CD4-positive, alpha-beta T cell treated with Interferon gamma for 1 hour (primary cell): ENCODE measurements at places on chromosomes 7 and 10.
A peak's percentile ranks its signal among the peaks of the same experiment; 100 is the strongest.

DNA sequence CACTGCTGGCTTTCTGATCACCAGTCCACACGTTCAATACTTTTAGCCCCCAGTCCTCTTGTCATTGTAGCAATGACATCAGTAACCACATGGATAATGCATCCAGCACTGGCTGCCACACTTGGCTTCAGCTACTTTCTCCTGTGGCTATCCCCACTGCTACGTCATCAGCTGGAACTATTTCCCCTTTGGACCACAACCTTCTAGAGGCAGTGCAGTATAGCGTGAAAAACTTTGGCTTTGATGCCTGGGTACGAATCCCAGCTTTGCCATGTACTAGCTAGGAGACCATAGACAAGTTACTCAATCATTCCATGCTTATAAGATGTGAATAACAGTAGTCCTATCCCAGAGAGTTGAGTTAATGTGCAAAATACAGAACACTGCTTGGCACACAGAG is 63.2 kb downstream of the CCDC3 start:
- DNase-seq = no peak

DNA sequence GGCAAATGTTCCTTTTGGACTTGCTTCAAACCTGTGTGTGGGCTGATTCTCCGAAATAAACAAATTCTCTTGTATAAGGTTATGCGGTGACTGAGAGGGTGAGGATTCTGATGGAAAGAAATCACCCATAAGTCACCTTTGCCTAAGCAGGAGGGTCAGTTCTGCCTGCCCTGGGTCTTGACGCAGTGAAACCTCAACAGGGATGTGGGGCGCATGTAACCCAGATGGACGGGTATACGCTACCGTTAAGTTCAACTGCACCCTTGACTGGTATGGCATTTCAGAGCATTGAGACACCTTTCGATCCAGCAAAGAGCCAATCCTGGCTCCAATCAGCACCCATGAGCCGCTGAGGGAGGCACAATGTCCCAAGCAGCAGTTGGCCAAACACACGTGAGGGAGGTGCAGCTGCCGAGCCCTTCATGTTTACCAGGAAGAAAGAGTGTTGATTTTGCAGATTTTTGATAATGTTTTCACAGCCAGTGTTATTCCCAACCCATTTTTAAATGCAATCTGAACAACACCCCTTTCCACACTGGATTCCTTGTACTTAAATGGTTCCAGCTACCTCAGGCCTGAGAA is 48.1 kb downstream of the SORBS1 start:
- DNase-seq = no peak

DNA sequence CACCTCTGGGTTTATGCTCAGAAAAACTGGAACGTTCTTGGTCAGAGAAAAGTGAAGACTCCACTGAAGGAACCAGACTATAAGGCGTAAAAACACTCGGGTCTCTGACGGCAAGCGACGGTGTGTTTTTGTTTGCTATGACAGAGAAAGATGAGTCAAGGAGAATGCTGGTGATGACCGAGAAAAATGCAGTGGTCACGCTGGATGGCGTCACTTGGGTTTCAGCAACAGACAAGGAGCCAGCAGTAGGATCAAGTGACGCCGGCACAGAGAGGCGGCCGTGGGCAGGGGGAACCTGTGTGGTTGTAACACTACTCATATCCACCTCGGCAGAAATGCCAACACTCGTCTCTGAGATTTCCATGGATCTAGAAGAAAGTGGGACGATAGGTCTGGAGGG is 63.4 kb downstream of the KIAA1549 start:
- no peak for DNase-seq

DNA sequence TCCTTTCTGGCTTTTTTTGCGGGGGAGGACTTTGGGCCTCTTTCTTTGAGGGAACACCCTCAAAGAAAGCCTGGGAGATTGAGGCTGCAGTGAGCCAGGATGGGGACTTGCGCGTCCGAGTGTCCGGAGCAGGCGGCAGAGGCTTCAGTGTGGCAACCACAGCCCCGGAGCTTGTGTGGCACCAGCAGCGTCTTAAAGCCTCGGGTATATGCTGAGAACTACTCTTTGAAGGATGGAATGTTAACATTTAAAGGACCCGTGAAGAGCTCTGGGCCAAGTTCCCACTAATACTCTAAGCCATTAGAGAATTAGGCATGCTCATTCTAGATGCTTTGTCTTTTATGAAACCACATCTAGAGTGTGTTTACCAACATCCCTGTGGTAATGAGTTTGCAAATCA is 168.2 kb downstream of the SEPTIN7 start:
- no peak for DNase-seq

GRCh38 chr7:83546586-83546985 is 102.4 kb downstream of the SEMA3E start:
- DNase-seq = no peak

DNA sequence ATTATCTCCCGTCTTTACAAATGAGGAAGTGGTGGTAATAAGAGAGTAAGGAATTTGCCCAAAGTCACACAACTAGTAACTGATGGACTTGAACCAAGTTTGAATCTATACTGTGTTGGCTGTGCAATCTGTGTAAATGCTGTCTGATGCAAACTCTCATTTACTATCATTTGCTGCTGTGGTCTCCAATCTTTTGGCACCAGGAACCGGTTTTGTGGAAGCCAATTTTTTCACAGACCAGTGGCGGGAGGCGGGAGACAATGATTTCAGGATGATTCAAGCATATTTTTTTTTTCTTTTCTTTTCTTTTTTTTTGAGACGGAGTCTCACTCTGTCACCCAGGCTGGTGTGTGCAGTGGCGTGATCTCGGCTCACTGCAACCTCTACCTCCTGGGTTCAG is 450.0 kb upstream of the FZD8 start:
- DNase-seq = no peak

DNA sequence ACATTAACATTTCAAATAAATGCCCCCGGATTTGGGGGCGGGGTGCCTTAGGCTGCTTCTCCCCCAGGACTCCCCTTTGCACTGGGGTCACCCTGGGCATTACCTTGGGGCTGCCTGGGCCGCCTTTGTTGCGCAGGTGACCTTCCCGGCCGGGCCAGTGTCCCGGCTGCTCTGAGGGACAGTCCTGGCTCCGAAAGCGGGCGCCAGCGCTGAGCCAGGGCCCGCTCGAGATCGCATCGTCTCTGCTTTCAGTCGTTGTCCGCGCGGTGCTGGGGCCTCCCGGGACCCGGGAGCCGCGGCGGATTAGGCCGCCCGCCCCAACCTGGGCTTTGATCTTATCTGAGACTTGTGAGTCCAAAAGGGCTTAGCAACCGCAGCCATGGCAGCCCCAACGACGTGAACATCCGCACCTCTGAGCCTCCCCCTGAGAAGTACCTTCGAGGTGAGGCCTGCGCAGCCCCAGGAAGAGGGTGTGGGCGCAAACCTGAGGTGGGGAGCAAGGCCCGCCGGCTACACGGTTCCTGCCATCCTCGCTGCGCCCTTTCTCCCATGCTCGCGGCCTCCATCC is 14.8 kb upstream of the WAPL start:
- peak; percentile 61 for DNase-seq

GRCh38 chr10:121490871-121491519 is 107.2 kb downstream of the FGFR2 start:
- DNase-seq = no peak

DNA sequence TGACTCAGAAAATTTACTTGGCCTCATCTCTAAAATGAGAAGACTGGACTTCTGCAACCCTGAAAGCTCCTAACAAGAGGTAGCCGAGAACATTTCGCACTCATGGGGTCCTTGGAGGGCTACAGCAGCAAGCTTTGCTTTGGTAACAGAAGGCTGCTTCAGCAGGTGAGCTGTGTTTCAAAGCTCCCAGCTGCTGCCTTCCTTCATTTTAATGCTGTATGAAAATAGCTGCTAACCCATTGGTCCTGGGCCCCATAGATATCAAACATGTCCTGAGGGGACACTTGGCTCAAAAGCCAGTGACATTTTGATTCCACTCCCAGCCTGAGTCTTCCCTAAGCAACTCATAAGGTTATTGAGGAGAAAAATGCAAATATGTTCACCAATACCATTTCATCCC is 14.3 kb upstream of the MALSU1 start:
- DNase-seq = no peak

GRCh38 chr7:100079024-100079560 is 2.4 kb downstream of the ZNF3 start:
- DNase-seq = no peak

- DNase-seq = no peak
These were observed at the start of gene SYCE1 for GRCh38 chr10:133565441-133566294. Gene SYCE1 (minus strand): TSS chr10:133565583. CDS start chr10:133565529, 54 bp downstream.

DNA sequence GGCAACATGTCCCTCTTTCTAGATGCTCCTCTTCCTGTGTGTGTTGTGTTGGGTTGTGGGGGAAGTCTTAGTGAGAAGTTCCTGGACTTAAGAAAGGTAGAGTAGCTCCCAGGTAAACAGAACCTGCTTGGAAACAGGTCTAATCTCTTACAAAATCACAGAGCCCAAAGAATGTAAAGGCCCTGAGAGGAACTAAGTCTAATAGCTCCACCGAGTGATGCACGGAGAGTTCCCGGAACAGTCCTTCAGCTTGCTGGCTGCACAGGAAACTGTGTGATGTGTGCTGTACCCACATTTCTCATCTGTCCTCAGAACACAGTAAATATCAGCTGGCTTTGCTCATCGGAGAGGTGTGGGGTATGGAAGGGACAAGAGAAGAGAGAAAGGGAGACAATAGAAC is 182.6 kb upstream of the LYZL1 start:
- DNase-seq = no peak

- no peak for DNase-seq
These were observed 137.0 kb downstream of the ETV1 start for GRCh38 chr7:13852281-13852968.

GRCh38 chr10:3510741-3511140 is 274.3 kb downstream of the KLF6 start:
- DNase-seq = no peak

- no peak for DNase-seq
These were observed 18.4 kb upstream of the SORCS3 start for GRCh38 chr10:104622598-104623209.

DNA sequence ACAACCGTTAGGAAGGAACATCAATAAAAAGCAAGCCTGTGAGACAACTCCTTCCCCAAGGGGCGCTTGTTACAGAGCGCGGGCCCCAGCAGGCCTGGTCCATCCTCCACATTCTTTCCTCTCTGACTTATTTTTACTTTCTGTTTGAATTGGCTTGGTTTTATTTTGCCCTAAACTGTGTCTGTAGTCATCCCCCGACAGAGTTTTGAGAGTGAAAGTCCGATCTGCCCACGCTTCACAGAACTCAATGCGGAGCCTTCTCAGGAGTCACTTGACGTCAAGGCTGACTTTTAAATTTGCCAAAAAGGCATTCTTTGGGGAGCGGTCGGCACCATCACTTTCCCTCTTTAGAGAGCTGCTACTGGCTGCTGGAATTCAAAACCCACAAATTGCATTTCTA is 150.1 kb upstream of the KLF6 start:
- peak; percentile 44 for DNase-seq

- no peak for DNase-seq
These were observed 5.2 kb upstream of the MYL10 start for GRCh38 chr7:101634196-101634717.

DNA sequence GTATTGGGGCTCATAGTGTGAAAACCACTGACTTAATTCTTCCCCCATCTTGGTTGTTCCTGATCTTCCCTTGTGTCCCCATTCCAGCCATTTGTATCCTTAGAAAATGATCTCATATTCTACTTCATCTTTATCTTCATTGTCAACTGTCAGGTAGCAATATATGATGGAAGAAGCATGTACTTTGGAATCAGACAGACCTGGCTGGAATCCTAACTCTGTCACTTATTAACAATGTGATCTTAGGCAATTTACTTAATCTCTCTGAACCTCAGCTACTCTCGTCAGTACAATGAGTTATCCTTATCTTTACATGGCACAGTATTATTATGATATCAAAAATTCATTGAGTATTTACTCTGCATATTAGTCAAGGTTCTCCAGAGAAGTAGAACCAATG is 10.1 kb downstream of the CFTR start:
- DNase-seq = no peak

GRCh38 chr10:34813626-34814222 is 1.4 kb downstream of the PARD3 start:
- no peak for DNase-seq

DNA sequence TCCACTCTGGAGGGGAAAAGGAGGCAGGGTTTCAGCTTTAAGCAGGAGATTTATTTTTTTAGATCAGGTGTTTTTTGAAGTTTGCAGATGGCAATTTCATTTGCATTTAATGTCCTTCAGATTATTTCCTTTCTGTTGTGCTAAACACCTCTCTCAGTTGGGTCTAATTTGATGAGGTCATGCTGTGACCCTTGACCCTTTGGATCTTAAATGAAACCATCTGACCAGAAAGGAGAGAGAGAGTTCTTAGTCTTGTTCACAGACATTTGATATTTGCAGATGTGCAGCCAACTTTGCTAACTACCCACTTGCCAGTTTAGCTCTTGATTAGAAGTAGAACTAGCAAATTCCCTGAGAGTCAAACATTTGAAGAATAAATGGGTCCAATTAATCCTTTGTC is 101.5 kb upstream of the RAB11FIP2 start:
- DNase-seq = no peak

GRCh38 chr10:49323896-49324270 is 24.9 kb downstream of the C10orf71 start:
- DNase-seq = no peak

DNA sequence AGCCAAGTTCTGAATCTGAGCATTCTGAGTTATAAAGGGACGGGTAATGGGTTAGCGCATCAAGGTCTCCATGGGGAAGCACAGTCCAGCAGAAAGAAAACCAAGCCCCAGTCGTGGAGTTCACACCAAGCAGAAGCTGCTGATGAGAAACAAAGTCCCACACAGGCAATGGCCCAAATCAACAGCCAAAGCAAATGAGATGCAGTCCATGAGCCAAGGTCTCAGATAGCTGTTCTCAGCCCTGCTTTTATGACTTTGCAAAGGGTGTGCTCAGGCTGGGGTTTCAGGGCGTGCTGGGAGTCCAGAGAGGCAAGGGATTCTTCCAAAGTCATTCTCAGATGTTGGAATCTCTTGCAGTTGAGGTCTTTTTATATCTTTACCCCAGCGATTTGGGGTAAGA is 32.0 kb downstream of the THNSL1 start:
- no peak for DNase-seq

GRCh38 chr10:79034271-79034876 is 34.4 kb upstream of the ZMIZ1 start:
- DNase-seq = no peak

GRCh38 chr7:131550846-131551245 is 5.6 kb downstream of the PODXL start:
- no peak for DNase-seq
